ENCODE measurements at places on chromosomes 11 and 22.

GRCh38 chr11:7582338-7582985 is 68.7 kb downstream of the PPFIBP2 start:
- no peak for DNase-seq

DNA sequence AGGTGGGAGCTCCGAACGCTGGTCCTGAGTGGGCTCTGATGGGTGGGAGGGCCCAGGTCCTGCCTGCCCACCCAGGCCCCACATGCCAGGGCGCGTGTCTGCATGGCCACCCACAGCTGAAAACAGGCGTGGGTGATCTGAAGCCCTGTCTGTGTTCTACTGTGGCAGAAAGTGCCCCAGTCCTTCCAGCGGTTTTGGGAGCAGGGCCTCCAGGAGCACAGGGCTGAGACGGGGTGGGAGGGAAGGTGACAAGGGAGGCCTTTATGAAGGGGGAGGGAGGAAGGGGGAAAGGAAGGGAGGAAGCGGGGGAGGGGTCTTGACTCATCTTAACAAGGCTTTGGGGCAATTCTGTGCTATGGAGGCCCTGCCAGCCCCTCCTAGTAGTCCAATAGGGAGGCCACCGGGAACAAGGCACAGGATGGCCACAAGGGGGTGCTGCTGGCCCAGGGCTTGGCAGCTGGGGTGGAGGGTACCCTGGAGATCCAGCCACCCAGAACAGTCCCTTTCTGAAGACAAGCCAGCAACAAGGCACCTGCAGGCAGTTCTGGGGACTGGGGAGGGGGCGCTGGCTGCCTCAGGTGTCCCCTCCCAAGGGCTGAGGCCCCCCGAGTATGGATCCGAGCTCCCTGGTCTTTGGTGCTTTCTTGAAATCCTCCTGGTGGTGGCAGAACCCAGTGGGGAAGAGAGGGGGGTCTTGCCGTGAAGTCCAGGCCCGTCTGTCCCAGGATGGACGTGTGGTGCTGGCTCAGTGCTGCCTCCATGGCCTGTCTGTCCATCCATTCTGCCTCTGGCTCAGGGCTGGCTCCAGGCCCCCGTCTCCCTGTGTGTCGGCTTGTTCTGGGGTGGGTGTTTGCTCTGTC is 6.3 kb upstream of the FADS3 start:
- no peak for DNase-seq

- no peak for DNase-seq
These were observed 68.1 kb downstream of the PPP6R3 start for GRCh38 chr11:68528630-68529029.

DNA sequence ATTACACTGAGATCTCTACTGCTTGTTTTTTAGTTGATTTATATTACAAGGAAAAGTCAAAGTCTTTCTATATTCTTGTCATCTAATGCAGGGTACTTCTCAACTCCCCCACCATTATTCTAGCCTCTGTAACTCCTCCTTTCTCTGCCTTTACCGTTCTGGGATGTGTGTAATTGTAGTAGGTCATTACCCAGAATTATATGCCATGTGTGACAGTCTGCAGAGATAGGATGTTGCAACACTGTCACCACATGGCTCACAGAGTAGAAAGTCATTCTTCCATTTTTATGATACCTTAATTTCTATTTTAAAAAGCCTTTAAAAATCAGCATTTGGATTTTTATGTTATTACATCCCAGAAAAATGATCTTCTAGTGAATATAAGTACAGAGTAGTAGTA is 32.7 kb downstream of the ZNF143 start:
- DNase-seq: no peak

All from CMK (cell line).